ENCODE measurements at places on chromosomes 5 and 9.

GRCh38 chr5:53991942-53992341 is 318.4 kb downstream of the ARL15 start:
- DNase-seq, result no peak

DNA sequence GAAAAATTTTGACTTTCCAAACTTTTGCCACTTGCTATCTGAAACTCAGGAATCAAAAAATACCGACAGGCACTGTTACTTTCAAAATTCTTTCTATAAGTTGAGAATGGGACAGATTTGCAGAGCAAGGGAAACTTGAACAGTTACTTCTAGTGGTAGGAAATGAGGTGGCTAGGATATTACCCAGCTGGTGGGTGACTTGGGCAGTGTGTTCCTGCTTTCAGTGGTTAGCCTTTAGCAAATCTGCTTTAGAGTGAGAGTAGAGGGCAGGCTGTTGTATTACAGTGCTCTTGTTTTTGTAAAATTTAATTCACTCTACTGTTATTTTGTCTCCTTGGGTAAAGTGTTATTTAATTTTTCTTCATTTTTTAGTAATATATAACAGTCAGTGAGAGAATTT is 40.2 kb upstream of the ROPN1L start:
- DNase-seq, result no peak

GRCh38 chr9:127754099-127755060 is 19.3 kb upstream of the TOR2A start:
- no peak for DNase-seq

DNA sequence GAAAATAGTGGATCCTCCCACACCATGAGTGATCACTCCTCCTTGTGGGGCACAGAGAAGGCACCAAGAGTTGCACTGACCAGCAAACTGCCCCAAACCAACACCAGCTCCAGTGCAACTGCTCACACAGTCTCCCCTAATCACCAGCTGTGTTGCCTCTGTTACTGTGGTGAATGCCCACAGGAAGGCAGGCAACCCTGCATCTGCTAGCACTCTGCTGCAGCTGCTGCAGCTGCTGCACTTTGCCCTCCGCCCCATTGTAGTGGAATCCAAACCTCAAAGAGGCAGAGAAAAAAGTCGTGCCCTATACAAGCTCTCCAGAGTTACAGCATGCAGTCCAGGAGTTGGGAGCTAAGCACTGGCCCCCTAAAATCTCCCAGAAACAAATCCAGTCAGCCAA is 339.6 kb downstream of the TRIM36 start:
- no peak for DNase-seq

DNA sequence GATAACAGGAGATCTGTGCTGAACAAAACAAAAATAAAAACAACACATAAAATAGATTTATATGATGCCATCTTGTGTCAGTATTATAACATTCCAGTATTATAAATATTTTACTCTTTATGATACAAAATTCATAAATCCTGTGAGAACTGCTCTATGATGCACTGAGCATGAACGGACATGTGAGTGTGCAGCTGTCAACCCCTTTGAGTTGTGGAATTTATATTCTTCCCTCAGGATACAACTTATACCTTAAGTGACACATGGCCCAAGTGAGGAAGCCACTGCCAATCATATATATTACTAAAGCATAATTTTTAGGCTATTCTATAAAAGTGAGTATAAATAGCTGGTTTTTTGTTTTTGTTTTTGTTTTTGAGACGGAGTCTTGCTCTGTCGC is 116.0 kb upstream of the OR13F1 start:
- DNase-seq, result no peak

- no peak for DNase-seq
Measured at GRCh38 chr5:122749886-122750285, 25.0 kb upstream of the SNX2 start.

DNA sequence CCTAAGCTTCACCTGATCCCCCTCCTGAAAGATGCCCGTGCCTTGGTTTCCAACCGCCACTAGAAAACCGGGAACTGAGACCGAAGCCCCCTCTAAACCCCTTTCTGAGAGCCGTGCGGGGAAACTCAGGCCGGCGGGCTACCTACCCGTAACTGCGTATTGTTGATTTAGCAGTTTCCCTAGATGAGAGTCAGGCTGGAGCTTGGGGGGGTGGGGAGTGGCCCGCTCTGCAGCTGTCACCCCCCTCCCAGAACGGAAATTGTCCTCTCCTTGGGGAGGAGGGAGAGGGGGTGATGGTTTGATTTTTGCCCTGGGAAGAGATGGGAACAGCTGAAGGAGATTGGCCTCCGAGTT is 2.5 kb downstream of the CXXC5 start:
- DNase-seq, result no peak

GRCh38 chr9:132185073-132186009 is 23.5 kb downstream of the NTNG2 start:
- DNase-seq, result no peak

DNA sequence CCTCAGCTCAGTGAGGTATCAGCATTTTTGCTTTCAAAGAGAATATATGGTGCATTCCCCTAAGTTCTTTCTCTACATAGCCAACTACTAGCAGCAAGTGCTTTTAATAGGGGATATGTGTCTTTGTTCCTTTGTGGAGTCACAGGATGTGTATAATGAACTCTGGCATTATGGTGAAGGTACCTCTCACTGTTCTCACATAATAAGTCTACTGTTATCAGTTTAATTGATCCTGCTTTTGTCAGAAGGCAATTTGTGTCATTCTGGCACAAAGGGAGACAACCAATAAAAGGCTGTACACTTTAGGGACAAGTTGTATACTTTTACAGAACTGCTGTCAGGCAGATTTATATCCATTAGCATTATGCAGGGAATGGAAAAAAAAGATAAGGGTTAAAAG is 531.4 kb upstream of the RIOK2 start:
- no peak for DNase-seq

- no peak for DNase-seq
Measured at GRCh38 chr9:130042406-130042884, 544 bp downstream of the FNBP1 start.

DNA sequence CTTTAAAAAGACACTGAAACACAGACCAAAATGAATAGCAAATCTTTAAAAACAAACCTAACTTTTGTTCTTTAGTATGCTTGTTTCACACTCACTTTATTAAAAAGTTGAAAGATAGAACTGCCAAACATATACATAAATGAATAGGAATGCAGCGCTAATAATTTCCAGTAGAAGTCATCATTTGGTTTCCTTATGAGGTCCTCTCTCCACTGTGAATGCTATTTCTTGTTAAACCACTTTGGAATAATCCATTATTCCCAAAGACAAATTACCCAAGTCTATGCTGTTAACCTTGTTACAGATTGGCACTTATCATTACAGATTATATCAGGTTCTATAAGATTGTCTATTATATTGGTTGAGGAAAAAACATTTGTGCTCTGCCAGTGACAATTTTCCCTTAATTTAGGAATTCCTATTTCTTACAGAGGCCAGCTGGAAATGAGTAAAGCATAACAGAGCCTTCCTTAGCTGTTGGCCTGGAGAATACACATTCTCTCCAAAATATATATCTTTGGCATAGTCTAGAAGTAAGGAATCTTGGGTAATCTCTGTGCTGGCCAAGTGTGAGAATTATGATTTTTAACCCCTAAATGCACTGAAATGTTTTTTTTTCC is 29.3 kb upstream of the MINAR2 start:
- DNase-seq, result no peak

- DNase-seq, result no peak
Measured at GRCh38 chr9:113349445-113350094, at the start of gene BSPRY. Gene BSPRY (plus strand): TSS chr9:113349541. CDS start chr9:113349580, 39 bp downstream.

DNA sequence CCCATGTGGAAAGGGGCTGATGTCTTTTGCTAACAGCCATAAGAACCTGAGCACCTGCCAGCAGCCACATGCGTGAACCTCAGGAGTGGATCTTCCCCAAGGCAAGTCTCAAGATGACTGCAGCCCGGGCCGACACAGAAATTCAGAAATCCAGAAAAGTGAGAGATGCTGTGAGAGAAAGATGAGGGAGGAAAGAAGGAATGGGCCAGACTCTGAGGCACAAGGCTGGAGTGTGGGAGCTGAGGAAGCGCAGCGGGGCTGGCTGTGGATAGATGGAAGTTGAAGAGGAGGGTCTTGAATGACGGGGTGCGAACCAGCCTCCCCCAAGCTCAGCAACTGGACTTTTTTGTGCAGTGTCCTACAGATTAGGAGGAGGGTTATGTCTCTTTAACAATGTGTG is 337.8 kb downstream of the GADD45G start:
- no peak for DNase-seq

- DNase-seq, result no peak
Measured at GRCh38 chr9:4955836-4956235, 29.2 kb upstream of the JAK2 start.

DNA sequence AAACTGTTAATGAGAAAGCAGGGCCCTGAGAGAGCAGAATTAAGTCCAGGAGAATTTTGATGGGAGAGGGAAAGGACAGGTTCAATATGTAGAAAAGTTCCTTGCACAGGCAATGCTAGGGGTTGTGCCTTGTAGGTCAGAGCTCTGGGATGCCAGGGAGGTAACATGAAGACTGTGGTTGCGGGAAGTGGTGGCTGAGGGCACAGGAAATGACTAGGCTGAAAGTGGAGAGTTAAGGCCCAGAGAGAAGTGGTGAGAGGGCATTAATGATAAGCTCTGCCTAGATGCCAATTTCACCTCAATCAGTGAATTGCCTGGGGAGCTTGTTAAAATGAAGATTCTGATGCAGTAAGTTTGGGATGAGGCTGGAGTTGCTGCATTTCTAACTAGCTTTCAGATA is 31.5 kb upstream of the PPP3R2 start:
- DNase-seq, result no peak

DNA sequence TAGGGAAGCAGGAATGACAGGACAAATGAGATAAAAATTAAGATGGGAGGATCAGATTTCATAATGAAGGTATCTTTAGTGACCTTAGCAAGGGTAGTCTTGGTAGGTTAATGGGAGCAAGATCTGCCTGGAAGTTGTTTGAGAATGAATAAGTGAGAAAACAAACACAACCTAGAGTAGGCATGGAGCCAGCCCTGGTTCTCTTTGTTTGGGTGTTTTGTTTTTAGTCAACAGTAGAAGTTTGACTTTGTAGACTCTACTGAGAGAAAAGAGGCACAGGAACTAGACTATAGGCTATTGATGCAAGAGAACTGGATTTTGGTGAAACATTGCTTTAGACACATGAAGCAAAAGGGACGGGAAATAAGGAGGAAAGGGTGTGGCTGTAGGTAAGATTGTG is 40.3 kb downstream of the KCNN2 start:
- no peak for DNase-seq

DNA sequence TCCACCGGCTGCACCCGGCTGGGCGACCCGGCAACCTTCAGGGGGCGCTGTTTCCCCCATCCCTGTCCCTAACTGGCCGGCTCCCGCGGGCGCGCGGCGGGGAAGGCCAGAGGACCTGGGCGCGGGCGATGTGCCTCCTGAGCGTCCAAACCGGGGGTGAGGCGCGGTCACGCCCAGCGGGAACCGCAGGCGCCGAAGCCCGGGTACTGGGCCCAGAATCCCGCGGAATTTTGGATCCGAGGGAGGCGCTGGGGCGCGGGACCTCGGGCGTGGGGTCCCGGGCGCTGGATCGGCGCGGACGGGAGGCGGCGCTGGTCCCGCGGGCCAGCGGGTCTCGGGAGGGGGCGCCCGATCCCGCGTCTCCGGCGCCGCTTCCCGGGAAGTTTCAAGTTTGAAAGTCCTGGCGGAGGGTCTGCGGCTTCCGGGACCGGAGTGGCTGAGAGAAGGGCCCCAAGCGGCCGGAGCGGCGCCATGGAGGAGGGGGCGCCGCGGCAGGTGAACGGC is at the start of gene PKN3:
TSS of gene PKN3 (plus strand) at position 59 of the 504 bp plus-strand sequence. CDS start at position 472, 413 bp downstream.
- DNase-seq, result peak; percentile 60

DNA sequence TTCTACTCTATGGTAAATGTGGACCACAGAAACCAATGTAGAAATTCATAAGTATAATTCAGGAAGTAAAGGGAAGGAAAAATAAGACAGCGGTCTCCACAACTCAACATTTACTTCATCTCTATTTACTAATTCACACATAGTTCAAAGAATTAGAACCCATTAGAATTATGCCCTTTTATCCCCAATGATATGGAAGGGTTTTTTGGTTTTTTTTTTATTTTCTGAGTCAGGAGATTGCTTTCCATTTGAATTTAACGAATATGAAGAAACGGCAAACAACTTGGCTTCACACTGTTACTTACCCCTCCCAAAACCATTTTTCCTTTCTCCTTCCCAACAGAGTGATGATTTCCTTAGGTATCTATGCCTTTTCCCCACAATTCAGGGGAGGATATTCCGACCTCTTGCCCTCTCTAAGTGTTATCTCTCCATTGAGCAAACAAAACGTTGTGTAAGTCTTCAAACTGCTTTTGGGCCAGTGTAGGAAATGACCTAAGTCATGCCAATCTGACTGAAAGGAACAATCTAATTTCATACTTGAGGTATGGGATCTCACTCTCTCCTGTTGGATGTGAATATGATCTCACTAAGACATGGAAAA is 72.0 kb downstream of the CETN3 start:
- DNase-seq, result no peak

DNA sequence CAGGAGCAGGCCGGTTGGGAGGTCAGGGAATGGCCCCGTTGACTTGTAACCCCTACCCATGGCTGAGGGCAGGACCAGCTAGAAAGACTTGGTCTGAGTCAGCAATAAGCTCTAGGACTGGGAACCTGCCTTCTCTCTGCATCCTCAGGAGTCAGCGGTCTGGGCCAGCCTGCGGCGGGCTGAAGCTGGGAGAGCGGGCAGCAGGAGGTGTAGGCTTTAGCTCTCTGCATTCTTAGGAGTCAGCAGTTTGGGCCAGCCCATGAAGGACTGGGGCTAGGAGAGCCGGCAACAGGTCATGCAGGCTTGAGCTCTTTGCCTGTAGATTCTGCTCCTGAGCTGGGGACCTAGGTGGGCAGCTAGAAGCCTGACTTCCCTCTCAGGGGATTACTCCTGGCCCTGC is 6.4 kb upstream of the SMIM32 start:
- no peak for DNase-seq

DNA sequence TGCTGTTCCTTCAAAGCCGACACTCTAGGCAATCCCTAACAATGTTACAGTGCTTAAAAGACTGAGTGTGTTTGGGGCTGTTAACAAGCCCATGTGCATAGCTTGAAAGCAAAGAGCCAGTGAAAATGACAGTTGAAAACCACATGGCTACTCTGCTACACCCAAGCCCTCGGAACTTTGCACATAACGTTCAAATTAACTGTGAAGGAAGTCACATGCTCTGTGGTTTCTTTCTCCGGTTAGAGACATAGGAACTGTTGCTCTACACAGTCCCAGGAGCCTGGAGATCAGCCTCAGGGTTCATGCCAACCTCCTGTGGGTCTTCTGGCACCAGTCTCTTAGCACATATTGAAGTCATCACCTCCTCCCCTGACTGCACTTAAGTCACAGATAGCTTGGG is 51.1 kb downstream of the C9orf152 start:
- peak; percentile 87 for DNase-seq

- DNase-seq, result no peak
Measured at GRCh38 chr5:149302641-149303040, 31.0 kb downstream of the AFAP1L1 start.

GRCh38 chr9:135416664-135417290 is 62.8 kb upstream of the PPP1R26 start:
- DNase-seq, result no peak

- DNase-seq, result no peak
Measured at GRCh38 chr9:73871636-73872035, 625.5 kb upstream of the RORB start.

Measured in GM04504 (cell line).